ENCODE measurements at places on chromosomes 4 and X.

DNA sequence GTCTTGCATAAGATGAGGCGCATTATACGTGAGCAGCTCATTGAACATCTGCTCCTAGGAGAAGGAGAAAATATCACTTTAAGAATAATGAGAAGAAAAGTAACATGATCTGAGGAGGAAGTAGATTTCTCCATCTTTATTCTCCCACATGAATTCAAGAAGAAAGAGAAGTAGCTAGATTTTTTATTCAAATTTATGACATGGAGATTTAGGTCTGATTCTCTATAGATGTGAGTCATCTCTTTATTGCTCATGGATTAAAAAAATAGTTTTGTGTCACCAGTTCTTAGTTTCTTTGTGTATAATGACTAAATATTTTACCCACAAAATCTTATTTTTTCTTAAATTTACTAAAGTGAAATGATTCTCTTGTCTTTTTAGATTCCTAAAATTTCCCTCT lies 40.4 kb downstream of the HPGDS start:
- DNase-seq = no peak

- DNase-seq = no peak
These were observed 356.5 kb downstream of the PDGFC start for GRCh38 chr4:156615066-156615531.

GRCh38 chrX:69535661-69536060 lies 31.5 kb downstream of the NALF2 start:
- DNase-seq = no peak

DNA sequence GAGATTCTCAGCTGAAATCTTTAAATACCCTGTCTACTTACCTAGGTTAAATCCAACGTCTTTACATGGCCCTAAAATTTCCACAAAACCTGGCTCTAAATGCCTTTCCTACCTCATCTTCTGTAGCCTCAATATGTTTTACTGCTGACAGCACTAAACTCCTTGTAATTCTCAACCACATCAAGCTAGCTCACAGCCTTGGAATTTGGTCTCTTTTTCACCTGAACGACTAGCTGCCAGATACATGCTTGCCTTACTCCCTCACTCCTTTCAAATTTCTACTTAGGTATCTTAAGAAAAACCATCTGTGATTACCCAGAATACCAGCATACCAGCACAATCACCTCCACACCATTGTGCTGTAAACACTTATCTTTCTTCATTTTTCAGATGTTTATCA lies 635.6 kb upstream of the PCDH10 start:
- DNase-seq = no peak

DNA sequence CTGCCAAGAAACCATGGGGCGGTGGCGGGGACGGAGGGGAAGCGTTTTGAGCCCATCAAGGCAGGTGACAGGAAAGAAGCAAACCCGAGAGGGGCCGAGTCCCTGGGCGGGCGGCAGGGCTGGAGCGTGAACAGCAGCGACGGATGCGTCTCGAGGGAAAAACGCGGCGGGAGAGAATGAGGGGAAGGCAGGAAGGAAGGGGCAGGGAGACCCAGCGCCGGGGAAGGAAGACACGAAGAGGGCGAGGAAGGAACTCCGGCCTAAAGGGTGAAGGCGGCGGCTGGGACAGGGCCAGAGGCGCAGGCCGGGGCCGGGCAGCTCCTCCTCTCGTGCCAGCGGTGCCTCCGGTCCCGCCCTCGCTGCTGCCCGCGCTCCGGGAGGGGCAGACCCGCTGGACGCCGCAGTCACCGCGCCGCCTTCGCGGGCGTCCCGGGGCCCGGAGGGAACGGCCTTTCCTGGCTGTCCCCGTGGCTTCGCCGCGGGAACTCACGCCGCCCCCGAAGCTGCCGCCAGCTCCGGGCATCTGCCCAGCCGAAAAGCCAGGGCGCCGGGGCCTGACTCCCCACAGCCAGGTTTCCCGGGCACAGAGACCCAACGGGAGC lies 751 bp upstream of the RGS12 start:
- DNase-seq = no peak

DNA sequence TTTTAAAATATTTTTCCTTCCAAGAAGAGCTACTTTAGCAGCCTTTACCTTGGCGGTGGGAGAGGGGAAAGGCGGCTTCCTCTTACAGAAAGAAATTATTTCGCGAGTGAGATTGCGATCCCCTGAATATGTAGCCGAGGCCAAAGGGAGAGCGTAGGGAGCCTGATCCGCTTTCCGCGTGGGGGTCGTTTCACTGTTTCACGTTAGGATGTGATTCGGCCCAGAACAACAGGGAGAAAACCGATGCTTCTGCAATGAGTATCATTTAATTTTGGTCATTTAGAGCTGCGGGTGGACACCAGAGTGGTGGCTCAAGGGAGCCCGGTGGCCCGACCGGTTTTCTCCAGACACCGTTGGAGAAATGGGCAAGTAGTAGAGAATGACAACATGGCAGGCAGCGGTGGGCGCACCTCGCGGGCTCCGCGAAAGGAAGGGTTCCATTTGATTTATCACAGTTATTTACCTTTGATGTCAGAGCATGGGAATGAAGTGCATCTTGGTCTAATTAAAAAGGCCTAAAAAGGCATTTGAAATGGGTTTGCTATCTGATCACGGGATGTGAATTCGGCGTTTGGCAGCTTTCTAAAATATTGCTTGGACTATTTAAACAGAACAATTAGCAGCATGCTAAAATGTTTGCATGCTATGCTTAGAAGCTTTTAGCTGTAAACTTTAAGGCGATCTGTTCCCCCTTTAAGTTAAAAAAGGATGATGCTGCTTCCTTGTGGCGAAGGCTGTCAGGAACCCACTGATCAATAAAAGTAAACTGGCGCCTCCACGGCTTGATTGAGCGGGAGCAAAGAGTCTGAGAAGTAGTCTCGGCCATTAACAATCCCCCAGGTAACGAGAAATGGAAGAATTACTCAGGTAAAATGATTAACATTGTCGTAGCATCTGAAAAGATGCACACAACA lies 2.0 kb upstream of the PCDH19 start:
- no peak for DNase-seq

DNA sequence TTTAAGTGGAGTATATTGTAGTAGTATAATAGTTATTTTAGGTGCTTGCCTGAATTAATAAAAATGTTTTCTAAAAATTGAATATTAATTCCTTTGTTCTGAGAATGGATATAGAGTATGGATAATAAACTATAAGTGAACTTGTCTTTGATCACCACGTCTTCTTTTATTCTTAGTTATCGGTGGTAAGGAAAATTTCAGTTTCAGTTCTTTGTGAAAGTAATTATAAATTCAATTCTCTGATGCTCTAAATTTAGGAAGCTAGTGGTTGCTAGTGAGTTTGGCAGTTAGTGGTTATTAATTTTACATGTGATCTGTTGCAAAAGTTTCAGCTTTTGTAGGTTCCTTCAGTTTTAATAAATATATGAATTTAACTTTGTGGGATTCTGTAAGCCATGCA lies 30.8 kb downstream of the MRPL1 start:
- DNase-seq = peak; percentile 16

- DNase-seq = peak; percentile 37
These were observed 178.0 kb downstream of the PPP3CA start for GRCh38 chr4:101169044-101170014.

Data from GM20000 (cell line).